ENCODE measurements at places on chromosomes 7 and 10.

- DNase-seq: no peak
Observed at GRCh38 chr7:65927489-65928448, 54.2 kb downstream of the GUSB start.

DNA sequence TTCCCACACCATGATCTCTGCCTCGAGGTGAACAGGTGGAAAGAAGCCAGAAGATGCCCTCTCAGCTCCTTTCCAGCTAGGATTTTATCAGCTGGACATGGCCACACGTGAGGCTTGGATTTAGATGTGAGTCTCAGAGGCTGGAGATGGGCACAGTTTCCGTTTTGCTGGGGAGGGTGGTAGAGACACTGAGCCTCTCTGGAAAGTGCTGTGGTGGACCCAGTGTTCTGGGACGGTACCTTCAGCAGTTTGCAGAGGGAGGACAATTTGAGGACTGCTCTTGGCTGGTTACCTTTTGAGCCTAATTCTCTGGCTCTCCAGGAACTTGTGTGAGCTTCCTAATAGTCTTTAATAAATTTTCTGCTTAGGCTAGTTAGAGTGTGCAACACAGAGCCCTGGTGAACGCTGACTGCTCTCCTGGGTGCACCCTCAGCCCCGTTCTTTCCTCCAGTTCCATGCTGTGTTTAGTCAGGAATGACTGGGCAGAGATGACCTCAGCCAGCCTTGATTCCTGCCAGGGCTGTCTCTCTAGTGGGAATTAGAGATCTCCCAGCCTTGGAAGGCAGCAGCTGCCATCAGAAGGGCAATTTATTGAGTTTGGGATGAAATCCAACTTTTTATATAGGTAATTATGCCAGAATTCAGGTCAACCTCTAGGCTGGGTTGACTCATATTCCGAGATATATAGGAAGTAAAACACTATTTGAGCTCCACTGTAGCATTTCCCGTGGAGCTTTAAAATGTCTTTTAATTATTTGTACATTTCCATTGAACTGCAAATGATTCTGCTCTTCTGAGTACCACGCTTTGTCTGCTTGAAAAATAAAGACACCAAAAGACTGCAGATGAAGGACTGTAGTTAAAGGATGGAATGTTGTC lies 103.9 kb downstream of the GATA3 start:
- peak; percentile 44 for DNase-seq

GRCh38 chr7:29771081-29771816 lies 35.1 kb upstream of the WIPF3 start:
- DNase-seq: no peak

DNA sequence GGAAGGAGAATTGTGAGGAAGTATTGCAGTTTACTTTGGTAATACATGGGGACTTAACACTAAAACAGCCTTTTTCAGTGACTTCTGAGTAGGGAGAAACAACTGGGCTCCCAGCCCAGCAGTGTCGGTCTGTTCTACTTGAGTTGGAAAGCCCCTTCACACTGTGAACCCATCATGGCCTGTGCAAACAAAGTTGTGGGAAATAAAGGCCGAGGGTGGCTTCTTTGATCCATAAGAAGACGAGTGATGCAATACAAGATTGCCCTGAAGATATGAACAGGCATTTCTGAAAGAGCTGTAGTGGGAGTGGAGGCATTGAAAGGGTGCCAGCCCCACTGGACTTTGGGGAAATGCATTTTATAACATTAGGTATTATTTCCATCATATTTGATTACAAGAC lies 28.3 kb downstream of the C10orf120 start:
- DNase-seq: no peak

- DNase-seq: no peak
Observed at GRCh38 chr7:29970158-29970557, 19.4 kb downstream of the SCRN1 start.

DNA sequence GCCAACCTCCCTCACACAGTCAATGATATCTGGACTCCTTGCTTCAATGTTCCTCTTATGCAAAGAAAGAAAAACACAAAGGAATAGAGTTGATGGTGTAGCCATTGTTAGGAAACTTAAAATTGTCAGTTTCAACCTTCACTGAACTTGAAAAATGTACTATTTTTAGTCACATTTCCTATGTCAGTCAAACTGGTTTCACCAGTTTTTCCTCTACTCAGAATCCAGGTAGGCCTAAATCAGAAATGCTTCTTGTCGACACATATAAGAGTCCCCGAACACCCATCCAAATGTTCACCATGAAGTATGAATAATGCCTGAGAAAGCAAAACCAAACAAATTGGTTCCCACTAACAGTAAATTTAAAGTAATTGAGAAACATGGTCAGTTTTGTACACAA lies 42.4 kb upstream of the ZMYND11 start:
- no peak for DNase-seq

- DNase-seq: no peak
Observed at GRCh38 chr10:28382525-28383269, 79.8 kb upstream of the MPP7 start.

DNA sequence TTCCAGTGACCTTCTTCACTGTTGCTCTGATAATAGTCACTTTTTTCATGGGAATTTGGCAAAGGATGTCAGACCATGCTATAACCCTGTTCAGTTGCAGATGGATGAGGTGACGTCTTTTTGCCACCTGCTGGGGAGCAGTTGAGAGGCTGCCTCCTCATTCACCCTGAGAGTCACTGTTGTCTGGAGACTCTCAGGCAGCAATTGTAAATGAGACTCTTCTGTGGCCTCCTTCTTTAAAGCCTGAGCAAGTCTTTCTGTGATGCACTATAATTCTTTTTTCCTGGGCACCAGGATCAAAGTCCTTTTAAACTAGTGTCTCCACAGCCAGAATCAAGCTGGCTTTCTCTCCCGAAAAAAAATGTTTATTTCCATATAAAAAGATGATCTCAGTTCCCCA lies 345.1 kb downstream of the ARL4A start:
- DNase-seq: no peak

DNA sequence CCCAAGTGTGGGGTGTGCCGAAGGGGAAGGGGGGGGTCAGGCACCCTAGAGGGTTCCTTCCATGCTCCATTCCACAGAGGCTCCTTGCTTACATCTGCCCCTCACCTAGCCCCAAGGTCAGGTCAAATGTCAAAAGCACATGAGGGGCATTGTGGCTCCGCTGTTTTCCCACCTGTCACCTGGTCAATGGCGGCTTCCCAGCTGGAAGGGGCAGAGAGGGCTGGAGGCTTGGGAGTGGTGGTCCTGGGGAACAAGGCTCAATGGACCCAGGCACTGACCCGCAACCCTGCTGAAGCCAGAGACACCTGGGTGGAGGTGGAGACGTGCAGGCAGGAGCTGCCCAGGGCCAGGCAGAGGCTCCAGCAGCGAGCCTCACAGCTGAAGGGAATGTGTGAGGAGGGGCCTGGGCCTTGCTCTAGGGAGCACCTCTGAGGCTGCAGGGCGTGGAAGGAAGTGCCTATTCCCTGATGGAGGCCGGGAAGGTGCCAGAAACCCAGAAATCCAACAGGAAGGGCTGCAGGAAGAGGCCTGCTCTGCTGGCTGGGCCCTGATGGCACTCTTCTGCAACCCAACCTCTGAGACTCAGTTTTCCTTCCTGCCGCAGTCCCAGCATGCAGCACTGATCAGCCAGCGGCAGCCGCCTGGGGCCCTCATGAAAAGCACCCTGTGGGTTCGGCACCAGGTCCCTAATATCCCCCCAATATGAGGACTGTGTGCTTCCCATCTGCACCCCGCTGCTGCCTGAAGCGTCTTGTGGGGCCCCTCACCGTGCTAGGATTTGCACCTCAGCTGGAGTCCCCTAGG lies 16.0 kb downstream of the RASGEF1A start:
- no peak for DNase-seq

DNA sequence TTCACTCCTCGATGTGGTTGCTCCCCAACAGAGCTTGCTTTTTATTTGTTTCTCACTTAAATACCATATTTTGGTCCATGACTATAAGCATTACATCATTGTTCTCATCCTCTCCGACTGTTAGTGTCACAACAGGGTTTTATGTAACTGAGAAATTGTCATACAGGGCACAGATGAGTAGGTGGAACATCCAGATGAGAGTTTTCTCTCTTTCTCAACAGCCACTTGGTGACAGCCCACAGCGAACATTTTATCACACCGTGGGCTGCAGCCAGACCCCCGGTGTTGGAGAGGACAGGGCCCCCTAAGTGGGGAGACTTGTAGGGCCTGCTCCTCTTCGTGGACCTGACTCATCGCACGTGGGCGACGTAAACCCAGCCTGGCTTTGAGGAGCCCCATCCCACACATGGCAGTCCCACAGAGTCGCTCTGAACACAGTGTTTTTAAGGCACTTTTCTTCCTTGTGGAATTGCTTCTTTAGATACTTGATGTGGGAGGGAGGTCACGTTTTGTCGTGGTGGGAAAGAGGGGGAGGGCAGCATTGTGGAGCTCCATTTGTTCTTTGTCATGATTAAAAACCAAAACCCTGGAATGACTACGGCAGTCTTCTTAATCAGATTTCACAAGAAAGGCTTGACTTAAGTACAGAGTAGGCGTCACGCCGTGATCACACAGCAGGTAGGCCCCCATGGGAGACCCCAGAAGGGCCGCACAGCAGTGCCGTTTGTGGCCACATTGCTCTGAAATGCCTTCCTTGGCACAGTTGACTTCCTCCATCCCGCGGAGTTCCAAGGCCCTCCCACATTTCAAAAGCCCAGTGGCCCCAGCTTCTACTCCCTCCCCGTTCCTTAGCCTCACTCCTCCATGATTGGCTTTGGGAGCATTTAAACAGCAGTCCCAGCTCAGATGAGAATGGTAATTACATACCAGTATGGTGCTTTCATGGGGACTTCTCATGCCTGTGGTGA lies 220.6 kb downstream of the CCDC3 start:
- DNase-seq: no peak

DNA sequence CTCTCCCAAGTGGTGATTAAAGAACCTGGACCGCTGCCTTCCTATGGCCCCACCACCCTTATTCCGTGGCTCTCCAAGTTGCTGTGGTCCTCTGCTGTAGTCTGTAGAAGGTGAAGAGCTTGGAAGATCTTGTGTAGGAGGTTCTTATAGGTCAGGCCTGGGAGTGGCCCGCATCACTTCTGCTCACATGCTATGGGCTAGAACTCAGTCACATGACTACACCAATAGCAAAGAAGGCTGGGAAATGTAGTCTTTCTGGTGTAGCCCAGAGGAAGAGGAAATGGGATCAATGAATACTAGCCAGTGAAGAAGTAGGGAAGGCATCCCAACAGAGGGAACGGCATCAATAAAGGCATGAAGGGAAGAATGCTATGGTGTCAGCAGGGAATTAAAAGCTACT lies 41.3 kb upstream of the AOAH start:
- no peak for DNase-seq

- DNase-seq: no peak
Observed at GRCh38 chr10:54797636-54798321, 3.3 kb downstream of the PCDH15 start.

Measured in H54 (cell line).